ENCODE measurements at places on chromosomes 16 and 17.

DNA sequence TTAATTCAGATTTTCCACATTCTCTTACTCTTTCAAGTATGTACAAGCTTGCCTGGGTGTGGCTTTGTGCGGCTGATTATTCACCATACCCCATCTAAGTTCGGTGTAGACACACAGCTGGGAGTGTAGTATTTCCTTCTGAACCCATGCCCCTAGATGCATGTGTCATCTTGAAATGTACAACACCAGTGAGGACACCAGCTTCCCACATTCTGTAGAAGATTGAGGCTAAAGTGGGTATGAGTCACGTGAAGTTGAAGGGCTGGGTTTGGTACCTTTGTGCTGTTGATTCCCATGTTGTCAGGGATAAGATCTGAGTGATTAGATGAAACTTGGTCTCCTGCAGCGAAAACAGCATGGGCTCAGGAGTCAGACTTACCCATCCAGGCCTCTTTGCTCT, 14.6 kb upstream of the DHX8 start:
- DNase-seq: no peak

DNA sequence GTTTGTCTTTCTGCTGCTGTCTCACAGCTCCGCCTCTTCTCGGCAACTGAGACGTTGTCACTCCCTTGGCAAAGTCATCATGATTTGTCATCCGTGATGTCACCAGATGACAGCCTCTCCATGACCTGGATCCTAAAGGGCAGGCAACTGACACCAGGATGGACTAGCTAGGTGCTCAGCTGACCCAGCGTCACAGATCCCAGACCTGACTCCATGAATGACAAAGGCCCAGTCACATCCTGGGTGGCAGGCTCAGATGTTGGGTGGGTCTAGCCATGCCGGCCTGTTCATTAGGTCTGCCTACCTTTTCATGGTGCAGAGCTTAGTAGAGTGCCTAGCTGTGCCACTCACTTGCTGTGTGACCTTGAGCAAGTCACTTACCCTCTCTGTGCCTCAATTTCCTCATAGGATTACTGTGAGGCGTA, 3.8 kb upstream of the TMEM238L start:
- no peak for DNase-seq

DNA sequence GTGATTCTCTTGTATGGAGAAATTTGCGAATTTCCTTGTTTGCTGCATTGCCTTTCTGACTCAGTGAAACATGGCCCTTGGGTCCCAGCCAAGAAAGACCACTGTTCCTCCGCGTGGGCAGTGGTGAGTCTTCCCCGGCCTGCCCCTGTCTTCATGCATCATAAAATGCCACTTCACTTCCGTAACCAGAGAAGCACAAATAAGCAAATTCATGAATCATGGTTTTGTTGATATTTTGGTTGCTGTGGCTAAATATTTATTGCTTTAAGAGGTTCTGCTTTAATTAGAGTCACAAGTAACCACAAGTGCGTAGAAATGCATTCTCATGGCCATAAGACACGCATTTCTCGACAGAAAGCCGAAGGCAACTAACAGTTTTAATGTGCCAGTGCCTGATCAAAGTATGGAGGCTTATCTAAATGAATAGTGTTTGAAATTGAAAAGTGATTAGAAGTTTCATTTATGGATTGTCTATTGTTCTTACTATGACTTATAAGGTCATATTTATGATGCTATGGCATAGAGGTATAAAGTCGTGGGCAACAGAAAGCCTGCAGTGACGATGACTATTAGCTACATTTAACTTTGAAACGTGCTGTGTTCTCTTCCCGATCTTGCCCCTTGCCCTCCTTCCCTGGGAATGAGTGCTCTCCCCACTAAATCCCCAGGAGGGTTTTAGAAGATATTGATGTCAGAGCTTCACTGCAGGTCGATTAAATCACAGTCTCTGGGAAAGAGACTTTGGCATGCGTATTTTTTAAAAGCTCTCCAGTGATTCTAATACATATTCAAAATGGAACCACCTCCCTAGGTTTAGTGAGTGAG, 76.0 kb downstream of the WIPI1 start:
- peak; percentile 43 for DNase-seq

GRCh38 chr16:71846431-71846830, 655 bp downstream of the ATXN1L start:
- DNase-seq: no peak

DNA sequence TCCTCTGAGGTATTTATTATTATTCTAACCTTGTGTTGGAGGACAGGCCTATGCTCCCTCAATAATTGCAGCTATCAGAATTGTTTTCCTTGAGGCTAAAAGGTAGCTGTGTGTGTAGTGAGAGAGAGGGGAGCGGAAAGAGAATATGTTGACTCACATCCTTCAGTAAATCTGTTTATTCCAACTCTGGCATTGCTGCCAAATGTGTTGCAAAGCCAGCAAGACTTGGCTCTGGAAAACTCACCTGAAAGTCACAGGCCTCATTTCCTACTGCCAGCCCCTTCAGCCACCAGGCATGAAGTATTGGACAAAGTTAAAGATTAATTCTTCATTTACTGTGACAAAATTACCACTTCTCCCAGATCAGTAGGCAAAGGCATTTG, 9.6 kb downstream of the CA10 start:
- DNase-seq: no peak

DNA sequence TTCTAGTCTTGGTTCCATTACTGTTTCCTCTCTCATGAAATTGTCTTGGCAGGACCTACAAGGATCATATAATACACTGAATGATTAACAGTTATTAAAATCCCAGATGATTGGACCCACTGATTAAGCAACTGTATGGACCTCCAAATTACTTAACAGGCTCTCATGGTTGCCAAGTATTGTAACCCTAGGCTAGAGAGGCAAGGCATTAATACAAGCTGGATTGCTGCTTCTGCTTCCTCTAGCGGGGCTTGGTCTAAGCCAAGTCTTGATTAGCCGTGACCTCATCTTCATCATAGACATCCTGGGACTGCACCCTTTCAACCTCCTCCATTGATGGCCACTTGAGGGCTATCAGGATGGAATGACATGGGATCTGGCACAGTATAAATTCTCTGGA, 46.9 kb downstream of the SYCE1L start:
- DNase-seq: peak; percentile 21

DNA sequence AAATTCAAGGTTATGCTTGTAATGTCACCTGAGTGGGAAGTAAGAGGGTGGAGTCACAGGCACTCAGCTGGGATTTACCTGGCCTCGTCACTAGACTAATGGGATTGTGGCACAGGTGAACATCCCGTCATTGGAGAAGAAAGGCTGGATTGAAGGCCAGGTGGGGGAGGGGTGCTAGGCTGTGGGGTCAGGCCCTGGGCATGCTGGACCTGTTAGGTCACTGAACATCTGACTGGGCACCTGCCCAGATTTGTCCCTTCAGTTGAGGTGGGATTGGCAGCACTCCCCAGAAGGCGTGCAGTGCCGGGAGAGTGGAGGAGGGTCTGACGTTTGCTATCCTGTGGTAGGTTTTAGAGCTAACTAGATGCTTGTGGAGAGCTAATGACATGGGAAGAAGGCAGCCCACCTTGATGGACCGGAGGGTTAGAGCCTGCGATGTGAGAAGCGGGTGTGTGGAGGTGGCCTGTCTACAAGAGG, 161.5 kb upstream of the ZNF267 start:
- no peak for DNase-seq

GRCh38 chr17:30552994-30553566, 75.9 kb downstream of the GOSR1 start:
- no peak for DNase-seq

DNA sequence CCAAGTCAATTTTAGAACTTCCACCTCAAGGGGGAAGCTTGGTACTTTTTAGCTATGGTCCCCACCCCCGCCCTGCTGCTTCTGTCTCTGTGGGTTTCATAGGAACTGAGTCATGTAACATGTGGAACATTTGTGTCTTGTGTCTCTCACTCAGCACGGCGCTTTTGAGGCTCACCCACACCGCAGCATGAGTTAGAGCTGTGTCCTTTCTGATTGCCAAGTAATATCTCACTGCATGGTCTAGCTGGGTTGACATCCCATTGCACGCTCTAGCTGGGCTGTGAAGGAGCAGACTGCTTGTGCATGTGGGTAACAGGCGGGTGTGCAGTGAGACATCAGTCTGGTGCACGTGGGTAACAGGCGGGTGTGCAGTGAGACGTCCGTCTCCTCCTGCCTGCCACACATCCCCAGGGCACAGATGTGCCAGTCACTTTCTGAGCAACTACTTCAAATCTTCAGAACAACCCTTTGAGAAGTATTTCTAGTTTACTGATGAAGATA, 26.4 kb upstream of the SLC7A5 start:
- DNase-seq: no peak

DNA sequence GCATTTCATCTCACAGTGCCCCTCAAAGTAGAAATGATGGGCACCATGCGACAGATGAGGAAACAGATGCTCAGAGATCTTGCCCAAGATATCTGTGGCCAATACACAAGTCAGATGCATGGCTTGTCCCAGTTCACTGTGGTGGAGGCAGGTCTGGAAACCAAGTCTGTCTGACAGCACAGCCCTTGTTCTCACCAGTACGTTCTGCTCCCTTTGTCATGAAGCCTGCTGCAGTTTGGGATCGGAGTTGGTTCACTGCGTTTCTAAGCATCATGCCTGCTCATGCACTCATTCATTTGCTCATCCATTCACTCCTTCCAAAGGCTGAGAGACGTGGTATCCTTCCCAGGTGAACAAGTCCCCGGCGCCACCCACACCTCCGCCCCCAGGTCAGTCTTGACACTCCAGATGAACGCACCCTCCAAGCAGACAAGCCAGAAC, 27.2 kb upstream of the MEAK7 start:
- peak; percentile 59 for DNase-seq

- DNase-seq: no peak
Observed at GRCh38 chr17:79473111-79473875, 137.6 kb downstream of the RBFOX3 start.

GRCh38 chr16:75377729-75378386, 55.4 kb downstream of the CFDP1 start:
- no peak for DNase-seq

- DNase-seq: peak; percentile 2
Observed at GRCh38 chr16:84687715-84688114, 12.1 kb upstream of the USP10 start.

Measured in DMS79 treated with DMSO at 0.1 percent for 48 hours (cell line).